ENCODE measurements at places on chromosomes 7 and 10.

- DNase-seq, result no peak
Observed at GRCh38 chr10:49751636-49752510, 10.2 kb downstream of the OGDHL start.

GRCh38 chr7:46291601-46292150, 370.6 kb upstream of the IGFBP3 start:
- no peak for DNase-seq

DNA sequence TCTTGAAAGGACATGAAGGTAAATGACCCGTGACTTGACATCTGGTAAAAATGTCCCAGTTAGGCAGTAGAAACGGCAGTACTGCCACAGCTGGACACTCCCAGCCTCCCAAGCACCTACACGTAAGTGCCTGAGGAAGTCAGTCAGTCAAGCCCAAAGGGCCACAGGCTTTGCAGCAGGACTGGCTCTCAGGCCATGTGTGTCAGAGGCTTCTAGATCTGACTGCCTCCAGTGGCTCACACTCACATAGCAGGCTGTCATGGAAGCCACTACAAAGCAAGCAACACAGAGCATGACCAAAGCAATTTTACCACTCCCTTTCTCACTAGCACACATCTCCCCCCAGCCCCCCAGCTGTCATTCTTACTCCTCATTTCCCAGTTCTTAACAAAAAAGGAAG, 17.8 kb upstream of the CCNJ start:
- DNase-seq, result no peak

DNA sequence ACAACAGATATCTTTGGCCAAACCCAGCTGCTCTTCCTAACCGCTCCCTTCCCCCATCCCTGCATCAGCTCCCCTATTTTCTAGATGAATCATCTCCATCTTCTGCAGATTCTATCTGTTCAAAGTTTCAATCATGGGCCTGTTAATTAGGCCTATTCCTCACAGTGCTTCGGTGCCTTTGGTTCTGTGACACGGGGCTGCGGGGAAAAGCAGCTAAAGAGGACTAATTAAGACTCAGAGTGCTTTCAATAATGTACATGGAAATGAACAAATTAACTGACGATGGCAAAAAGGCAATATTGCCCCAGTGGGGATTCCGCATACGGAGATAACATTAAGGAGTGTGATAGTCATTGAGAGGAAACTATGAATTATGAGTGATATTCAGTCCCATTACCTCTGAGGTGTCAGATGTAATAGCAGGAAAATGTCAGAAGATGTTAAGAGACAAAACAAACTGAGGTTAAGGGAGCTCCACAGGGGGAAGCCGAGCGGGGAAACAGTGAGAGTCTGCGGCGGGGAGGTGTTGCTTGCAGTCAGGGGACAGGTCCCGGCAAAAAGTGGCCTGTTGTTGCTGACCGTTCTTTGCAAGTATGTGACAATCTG, 716.9 kb downstream of the TYW1 start:
- DNase-seq, result no peak

GRCh38 chr10:61064356-61064755, 120.4 kb upstream of the RHOBTB1 start:
- DNase-seq, result no peak

GRCh38 chr10:92181575-92181974, 109.3 kb downstream of the CPEB3 start:
- DNase-seq, result no peak
